Activated T-helper 17 cell treated with anti-CD3 and anti-CD28 coated beads, Interleukin-2, amount 50 U/mL, for 72 hours (primary cell): ENCODE measurements at places on chromosomes 4 and X.

DNA sequence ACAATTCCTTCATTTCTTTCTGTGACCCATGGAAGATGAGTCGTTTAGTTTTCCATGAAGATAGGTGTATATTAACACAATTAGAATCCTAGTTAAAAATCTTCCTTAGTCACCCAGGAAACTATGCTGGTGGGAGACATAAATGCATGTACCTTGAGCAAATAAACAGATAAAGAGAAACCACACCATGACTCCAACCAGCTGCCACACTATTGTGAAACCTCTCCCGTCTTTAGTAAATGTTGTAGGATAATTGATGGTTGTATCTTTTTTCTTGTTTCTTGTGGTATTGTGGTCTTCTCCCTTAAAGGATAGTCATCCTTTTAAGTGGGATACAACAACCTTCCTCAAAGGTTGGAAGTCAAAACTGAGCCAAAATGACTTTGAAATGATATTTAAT lies 103.8 kb upstream of the LEF1 start:
- no peak for ATAC-seq

DNA sequence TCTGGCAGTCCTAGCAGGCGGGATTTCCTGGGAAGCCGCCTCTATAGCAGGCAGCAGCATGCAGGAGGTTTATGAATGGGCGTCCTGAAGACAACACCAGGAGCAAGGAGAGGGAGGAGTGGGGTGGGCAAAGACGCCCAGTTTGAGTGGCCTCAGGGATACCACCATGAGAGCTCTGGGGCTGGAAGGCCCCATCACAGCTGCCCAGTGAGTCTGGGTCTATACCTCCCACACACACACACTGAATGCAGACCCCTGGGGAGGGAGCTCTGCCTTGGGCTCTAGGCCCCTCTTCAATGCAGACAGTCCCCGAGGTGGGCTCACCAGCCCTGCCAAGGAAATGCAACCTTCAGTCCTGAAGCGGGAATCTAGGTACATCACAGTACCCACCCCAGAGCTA lies 98.6 kb downstream of the AFAP1 start:
- no peak for ATAC-seq

- ATAC-seq: no peak
These were observed 11.9 kb upstream of the SH3KBP1 start for GRCh38 chrX:19899217-19899788.

DNA sequence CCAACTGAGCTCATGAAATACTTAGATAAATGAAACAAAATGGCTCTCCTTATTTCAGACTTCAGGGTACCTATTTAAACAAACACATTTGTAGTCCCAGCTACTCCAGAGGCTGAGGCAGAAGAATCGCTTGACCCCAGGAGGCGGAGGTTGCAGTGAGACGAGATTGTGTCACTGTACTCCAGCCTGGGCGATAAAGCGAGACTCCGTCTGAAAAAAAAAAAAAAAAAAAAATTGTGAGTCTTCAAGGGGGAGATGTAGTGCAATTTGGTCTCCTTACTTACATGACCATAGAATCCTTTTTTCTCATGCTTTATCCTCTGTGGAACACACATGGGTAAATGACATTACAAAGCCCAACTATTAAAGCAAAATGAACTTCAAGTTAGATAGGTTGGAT lies 2.3 kb upstream of the ADAMTS3 start:
- ATAC-seq: no peak

DNA sequence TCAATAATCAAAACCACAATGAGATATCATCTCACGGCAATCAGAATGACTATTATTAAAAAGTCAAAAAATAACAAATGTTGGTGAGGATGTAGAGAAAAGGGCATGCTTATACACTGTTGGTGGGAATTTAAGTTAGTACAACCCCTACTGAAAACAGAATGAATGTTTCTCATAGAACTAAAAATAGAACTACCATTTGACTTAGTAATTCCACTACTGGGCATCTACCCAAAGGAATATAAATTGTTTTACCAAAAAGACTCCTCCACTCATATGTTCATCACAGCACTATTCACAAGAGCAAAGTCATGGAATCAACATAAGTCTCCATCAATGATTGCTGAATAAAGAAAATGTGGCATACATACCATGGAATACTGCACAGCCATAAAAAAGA lies 278.1 kb upstream of the ARSJ start:
- no peak for ATAC-seq

GRCh38 chr4:168560184-168561180 lies 63.6 kb downstream of the PALLD start:
- ATAC-seq: peak; percentile 39

GRCh38 chr4:67288964-67289363 lies 256.3 kb downstream of the CENPC start:
- peak; percentile 28 for ATAC-seq

DNA sequence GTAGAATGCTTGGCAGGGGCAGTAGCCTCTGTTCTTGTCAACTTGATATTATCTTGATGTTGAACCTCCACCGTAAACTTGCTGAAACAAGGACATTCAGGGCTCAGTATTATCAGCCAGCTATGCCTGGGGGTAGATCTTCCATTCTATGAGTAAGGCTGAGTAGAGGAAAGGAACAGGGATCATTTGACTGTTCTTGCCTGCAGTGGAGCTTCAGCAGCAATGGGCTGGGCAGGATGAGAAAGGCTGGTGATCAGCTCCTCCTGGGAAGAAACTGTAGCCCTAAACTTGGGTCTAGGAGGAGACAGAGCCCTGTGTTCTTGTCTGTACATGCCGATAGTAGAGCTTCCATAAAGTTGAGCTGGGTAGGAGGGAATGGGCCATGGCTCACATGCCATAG lies 127.2 kb downstream of the CCSER1 start:
- no peak for ATAC-seq

GRCh38 chr4:865572-865971 lies 39.6 kb upstream of the CPLX1 start:
- no peak for ATAC-seq

GRCh38 chr4:22500831-22501714 lies 14.8 kb downstream of the ADGRA3 start:
- ATAC-seq: peak; percentile 93

DNA sequence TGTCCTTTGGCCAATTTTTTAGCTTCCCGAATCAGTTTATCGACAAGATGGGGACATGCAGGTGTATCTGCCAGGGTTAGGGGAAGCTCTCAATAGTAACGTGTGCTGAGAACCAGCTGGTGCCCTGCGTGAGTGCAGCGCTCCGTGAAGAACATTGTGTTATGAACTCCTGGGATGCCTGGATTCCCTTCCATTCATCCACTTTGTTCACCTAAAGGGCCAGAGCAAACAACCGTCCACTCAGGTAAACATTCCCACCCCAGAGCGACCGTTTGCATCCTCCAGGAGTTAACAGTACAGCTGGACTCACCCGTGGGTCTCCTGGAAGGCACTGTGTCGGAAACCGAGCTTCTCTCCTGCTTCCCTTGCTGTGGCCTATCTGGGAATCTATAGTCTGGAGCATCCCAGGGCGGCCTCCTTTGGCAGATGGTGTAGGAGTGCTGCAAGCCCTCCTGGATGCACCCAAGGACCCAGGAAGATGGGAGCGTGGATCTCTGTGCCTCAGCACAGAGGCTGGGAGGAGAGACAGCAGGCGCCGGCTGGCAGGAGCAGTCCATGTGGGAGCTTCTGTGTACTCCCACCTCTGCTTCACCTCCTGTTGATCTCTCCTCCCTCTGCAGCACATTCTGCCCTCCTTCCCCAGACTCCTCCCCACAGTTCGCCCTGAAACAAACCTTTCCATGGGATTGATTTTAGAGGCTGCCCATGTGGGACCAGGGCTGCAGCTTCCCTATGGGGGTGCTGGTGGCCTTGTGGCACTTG lies 62.7 kb downstream of the SHROOM2 start:
- ATAC-seq: no peak

GRCh38 chr4:993111-994029 lies at the start of gene SLC26A1:
Gene SLC26A1 (minus strand): TSS chr4:993404. CDS start chr4:991703, 1,701 bp downstream.
- no peak for ATAC-seq

DNA sequence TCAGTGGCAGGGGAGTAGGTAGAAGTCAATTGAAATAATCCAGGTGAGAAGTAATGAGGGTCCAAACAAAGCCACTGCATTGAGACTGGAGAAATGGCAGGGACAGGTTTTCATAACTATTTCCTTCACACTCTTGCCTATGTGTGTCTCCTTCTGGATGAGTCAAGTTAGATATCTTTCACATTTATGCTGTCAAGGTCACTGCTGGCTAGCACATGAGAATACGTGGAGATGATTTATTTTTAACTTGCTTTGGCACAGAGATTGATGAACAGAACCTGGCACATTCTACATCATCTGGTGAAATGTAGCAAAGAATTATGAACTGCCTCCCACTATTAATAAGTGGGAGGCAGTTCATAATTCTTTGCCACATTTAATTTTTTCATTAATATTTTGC lies 66.7 kb upstream of the BOD1L1 start:
- ATAC-seq: no peak

DNA sequence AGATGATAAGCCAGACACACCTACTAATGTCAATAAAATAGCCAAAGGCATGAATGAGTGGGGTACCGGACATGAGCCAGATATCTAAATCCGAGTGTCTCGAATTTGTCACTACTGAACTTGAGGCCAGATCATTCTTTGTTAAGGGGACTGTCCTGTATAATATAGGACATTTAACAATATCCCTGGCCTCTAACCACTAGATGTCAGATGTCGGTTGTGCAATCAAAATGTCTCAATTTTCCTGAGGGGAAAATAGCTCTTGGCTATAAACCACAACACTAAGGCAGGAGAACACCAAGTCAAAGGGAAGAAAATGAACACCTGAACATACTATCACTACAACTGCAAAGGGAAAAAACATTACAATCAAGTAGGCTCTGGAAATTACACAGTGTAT lies 154.5 kb downstream of the GPM6A start:
- ATAC-seq: no peak

GRCh38 chr4:153939570-153939969 lies 150.7 kb upstream of the SFRP2 start:
- no peak for ATAC-seq

DNA sequence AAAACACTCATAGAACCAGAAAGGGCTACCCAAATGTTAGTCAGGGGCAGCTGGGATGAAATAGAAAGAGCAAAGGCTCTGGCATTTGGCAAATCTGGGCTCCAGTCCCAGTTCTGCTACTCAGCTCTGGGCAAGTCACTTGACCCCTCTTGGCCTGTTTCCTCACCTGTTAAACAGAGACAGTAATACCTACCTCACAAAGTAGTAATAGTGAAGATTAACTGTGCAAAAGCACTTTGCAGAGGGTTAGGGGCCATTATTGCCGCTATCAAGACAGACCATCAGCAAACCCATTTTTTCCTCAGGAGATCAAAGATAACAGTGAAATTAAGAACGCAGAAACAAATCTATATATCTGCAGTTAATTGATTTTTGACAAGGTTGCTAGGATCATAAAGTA lies 20.6 kb downstream of the ZBTB33 start:
- no peak for ATAC-seq

- ATAC-seq: no peak
These were observed 13.0 kb upstream of the FGF5 start for GRCh38 chr4:80253510-80253909.

- ATAC-seq: no peak
These were observed 23.6 kb upstream of the SPON2 start for GRCh38 chr4:1195891-1196401.

GRCh38 chr4:82403725-82404124 lies 26.5 kb downstream of the HNRNPDL start:
- ATAC-seq: no peak

GRCh38 chr4:168129802-168130201 lies 37.5 kb downstream of the ANXA10 start:
- no peak for ATAC-seq

GRCh38 chr4:177367336-177367735 lies 57.7 kb downstream of the NEIL3 start:
- no peak for ATAC-seq

DNA sequence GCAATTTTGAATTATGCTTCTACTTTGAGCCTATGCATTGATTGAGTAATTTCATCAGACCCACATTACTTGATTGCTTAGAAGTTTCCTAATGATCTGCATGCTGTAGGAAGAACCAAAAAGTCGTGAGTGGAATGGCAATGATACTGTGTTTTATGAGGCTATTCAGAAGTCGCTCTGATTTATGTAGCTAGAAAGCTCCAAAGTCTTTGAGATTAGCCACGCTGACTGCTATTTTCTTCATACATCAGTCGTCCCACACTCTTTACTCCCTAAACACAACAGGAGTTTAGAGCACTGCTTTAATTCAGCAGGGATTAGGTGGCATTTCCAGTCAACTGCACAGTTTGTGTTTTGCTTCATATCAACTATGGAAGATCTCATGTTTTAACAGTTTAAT lies 4.1 kb downstream of the GRID2 start:
- no peak for ATAC-seq

- ATAC-seq: no peak
These were observed 298.1 kb downstream of the INPP4B start for GRCh38 chr4:142547974-142548373.

DNA sequence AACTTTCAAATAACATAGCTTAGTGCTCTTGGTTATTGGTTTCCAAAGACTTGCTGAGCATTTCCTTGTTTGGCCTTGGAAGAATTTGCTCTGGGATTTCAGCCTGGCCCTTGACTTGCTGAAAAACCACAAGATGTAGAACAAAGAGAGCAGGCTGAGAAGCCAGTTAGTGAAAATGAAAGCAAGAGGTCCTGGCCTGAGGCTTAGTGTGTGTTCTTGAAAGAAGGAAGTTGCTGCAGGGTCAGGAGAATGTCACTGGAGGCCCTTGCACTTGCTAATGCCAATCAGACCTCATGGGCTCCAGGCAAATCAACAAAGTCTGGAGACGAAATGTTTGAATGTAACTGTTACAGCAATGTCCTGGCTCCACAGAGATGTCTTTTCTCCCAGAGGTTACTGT lies 79.4 kb downstream of the SYNPO2 start:
- ATAC-seq: peak; percentile 64

GRCh38 chr4:110515676-110516075 lies 39.7 kb downstream of the ENPEP start:
- peak; percentile 36 for ATAC-seq

- ATAC-seq: no peak
These were observed 74.4 kb upstream of the RBMX start for GRCh38 chrX:136954930-136955329.

- no peak for ATAC-seq
These were observed 211.7 kb downstream of the SLC4A4 start for GRCh38 chr4:71550220-71551165.

DNA sequence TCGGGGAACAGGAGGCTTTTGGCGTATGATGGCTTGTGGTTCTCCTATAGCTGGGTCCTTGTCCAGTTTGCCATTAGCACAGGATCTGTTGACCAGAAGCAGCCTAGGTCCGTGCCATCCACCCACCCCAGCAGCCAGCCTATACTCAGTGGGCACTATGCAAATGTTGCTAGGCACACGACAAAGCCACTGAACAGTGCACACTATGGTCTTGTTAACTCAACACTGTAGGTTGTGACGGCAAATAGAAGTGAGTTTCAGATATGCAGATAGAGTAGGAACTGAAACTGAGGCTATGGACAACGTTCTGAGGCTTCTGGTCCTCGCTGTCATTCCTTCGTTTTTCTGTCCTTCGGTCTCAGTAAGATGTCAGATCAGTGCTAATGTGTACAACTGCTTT lies 541.3 kb upstream of the TENM3 start:
- ATAC-seq: no peak
